ENCODE measurements at places on chromosomes 7 and 10.

- DNase-seq: peak; percentile 48
These were observed 61.3 kb upstream of the DNAAF5 start for GRCh38 chr7:664997-665735.

GRCh38 chr10:128169811-128170379, 43.7 kb upstream of the MKI67 start:
- DNase-seq: no peak

DNA sequence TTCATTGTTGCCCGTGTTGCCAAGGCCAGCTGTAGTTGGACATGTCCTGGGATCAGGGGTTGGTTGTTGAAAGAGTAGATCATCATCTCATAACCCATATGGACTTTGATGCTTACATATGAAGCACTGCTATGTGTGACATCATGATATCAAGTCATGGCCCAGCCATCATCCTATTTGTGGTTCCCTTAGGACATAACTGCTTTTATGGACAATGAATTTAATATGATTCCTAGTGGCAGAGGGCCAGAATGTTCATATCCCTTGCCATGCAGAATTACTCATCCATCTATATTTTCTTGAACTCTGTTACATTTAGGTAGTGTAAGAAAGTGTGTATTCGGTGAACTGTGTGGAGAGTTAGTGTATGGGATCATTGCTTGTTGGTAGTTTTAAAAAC, 343.9 kb upstream of the LRGUK start:
- no peak for DNase-seq

DNA sequence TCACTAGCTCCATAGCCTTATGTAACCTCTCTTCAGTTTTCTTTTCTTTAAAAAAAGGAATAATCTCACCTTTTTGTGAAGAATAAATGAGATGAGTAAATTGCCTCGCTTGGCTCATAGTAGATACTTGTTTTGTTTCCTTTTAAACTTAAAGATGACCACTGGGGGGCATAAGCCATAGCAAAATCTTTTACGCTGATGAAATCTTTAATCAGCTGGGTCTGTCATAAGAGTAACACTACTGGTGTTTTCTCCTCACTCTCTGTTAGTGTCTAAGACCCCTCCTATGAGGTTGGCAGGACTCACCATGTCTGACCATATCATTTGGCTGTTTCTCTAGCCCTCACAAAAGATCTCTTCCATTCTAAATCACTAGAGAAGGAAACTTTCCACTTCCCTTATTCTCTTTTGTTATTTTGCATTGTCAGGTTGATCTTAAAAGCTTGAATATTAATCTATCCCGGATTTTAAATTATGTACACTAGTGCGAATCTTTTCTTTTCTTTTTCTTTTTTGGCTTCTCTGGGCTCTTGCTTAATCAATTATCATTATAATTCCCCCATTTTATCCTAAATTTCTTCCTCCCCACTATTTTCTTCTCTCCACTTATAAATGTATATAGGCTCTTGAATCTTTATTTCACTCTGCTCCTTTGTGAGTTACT, 12.5 kb downstream of the STAG3 start:
- DNase-seq: no peak

DNA sequence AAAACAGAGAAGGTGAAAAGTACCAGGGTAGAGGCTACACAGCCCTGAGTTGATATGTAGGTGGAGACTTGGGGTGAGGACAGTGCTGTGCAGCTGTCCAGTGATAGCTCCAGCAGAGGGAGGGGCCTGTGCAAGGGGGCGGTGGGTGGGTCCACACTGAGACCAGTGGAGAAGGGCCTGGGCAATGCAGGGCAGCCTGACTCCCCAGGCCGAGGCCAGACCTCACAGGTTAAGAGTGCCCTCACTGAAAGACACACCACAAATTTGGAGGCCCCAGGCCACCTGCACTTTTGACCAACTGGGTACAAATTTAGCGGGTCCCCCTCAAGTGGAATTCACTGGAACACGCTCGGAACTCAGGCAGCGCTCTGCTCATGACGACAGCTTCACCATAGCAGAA, 6.7 kb upstream of the RASGEF1A start:
- no peak for DNase-seq

DNA sequence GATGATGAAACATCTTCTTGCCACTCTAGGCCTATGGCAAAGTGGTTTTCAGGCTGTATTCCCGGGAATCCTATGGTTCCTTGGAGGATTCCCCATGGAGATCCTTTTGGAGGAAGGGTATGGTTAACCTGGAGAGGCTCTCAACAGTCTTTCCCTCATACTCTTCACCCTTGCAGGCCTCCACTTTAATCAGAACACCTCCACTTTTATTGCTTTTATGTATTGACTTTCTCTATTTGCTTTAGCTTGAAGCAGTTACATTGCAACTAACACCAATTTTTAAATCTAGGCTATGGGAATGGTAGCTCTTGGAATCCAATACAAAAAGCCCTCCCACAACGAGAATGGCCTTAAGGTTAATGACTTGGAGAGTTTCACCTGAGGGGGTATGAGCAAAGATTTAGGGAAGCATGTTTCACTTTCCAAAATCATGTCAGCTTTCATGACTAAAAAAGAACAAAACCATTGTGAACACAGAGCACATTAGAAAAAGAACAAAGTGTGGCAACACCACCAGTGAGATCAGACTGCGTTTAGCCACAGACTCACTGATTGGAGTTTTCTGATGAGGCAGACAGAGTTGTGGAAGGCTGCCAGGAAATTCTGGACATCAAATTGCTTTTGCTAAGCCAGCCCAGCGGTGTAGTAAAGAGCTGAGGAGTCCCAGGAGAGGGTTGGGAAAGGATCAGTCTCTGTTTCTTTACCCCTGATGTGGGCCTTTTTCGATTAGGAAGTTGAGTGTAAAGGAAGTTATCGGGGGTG, 130.4 kb upstream of the BMPER start:
- no peak for DNase-seq

DNA sequence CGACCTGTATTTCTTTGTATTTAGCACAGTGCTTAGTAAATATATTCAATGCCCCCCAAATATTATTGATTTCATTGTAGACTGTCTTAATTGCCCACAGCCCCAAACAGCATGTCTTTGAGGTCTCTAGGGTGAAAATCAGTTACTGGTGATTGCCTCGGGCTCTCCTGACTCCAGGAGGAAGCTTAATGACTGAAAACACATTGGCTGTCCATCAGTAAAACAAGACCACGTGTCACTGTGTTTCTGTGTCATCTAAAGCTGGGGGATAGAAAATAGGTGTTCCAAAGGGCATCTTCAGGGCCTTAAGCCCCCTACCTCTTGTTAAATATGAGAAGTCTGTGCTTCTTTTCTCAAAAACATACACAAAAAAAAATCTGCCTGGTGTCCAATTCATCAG, 67.9 kb downstream of the CACNA2D1 start:
- no peak for DNase-seq

DNA sequence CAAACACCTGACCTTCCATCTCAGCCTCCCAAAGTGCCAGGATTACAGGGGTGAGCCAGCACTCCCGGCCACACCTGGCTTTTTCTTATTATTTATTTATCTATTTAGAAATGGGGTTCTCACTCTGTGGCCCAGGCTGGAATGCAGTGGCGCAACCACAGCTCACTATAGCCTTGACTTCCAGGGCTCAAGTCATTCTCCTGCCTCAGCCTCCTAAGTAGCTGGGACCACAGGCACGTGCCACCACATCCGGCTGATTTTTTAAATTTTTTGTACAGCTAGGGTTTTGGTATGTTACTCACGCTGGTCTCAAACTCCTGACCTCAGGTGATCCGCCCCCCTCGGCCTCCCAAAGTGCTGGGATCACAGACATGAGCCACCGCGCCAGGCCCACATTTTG, 56.9 kb upstream of the MYL10 start:
- DNase-seq: no peak

DNA sequence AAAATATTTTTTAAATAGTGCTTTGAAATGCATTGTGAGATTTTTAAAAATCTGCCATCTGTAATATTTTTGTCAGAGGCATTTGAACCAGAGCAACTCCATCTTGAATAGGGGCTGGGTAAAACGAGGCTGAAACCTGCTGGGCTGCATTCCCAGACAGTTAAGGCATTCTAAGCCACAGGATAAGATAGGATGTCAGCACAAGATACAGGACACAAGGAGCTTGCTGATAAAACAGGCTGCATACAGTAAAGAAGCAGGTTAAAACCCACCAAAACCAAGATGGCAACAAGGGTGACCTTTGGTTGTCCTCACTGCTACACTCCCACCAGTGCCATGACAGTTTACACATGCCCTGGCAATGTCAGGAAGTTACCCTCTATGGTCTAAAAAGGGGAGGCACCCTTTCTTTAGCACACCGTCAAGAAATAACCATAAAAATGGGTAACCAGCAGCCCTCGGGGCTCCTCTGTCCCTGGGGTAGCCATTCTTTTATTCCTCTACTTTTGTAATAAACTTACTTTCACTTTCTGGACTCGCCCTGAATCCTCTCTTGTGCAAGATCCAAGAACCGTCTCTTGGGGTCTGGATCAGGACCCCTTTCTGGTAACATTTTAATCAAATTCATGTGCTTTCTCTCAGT, 273.7 kb downstream of the SEMA3D start:
- DNase-seq: peak; percentile 51

DNA sequence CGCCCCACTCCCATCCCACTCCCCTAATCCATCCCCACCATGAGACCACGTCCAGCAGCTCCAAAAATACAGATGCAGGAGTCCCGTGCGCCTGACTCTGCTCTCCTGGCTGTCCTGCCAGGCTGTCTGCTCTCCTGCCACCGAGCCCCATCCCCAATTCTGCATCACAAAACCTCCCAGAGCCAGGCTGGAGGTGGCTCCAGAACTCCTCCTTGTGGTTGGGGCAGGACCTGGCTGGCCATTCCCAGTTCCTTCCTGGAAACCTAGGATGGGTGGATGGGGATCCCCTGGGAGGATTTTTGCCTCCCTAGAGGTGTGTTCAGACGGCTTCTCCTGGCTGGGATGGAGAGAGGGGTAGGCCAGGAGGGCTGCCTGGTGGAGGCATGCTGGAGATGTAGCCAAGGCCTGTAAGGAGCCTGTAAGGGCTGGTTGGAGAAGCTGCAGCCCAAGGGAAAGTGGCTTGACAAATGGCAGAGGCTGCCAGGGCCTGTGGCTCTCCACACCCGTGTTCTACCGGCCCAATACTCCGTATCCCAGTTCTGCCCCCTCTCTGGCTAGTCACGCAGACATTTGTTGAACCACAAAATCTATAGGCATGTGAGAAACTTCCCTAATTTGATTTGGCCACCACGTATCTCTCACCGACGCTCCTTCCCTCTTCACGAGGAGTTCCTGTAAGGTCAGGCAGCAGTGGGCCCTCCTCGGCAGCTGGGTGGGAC, 99.3 kb downstream of the ARHGAP22 start:
- DNase-seq: peak; percentile 73

- no peak for DNase-seq
These were observed 105.3 kb downstream of the OAT start for GRCh38 chr10:124313374-124313773.

DNA sequence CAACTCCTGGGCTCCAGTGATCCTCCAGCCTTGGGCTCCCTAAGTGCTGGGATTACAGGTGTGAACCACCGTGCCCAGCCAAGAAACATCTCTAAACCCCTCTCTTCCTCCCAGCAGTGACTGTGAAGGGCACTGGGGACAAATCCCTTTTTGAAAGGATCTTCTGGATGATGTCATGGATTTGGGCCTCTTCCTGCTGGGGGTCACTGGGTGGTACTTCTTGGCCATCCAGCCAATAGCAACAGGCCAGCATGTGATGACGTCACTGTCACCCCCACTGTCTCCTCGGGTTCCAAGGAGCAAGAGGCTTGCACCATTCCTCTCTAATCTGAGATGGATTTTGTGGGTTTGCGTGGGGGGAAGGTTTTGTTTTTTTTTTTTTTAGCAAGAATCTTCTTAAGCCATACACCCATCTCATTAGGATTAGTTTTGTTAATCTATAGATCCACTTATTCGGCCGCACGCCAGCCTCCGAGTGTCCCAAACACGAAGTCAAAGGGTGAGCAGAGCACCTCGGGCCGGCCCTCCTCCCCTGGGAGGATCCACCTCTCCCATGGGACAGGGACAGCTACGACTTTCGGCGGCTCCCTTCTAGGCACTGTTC, 29.4 kb upstream of the TNRC18 start:
- peak; percentile 66 for DNase-seq

- no peak for DNase-seq
These were observed 562.9 kb upstream of the ADARB2 start for GRCh38 chr10:2300231-2300630.

DNA sequence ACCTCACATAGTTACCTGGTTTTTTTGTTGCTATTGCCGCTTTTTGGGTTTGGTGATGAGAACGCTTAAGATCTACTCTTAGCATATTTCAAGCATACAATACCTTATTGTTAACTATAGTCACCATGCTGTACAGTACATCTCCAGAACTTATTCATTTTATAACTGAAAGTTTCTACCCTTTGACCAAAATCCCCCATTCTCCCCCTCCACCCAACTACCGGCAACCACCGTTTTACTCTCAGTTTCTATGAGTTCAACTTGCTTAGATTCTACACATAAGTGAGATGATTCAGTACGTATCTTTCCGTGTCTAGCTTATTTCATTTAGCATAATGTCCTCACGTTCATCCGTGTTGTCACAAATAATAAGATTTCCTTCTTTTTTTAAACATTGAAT, 86.7 kb upstream of the IL6 start:
- no peak for DNase-seq

DNA sequence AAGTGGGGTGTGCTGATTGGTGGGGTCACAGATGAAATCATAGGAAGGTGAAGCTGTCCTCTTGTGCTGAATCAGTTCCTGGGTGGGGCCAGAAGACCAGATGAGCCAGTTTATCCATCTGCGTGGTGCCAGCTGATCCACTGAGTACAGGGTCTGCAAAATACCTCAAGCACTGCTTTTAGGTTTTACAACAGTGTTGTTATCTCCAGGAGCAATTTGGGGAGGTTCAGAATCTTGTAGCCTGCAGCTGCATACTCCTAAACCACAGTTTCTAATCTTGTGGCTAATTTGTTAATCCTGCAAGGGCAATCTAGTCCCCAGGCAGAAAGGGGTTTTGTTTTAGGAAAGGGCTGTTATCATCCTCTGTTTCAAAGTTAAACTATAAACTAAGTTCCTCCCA, 17.0 kb upstream of the IFRD1 start:
- DNase-seq: no peak

DNA sequence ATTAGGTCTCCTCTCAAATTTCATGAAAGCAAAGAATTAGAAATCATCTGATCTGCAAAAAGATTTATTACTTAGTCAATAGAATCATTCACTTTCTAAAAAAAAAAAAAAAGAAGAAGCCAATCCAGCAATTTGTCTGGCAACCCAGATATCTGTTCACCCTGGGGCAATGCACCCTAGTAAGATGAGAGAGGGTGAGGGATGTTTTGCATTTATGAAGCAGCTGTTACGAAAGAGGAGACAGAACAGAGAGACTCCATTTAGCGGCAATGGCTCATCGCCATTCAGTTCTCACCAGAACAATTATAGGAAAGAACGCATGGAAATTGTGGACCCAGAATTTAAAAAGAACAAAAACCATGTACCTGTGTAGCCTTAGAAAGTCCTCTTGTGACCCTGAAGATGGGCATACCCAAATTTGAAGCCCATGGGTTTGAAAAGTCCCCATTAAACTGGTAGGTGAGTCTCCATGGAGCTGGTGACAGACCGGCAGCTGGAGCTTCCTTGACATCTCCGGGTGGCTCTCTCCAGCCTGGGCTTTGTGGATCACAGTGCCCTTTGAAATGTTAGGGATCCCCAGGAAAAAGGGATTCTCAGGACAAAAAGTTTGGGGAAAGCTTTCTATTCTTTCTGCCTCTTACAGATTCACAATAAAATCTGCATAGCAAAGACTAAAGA, 45.5 kb upstream of the CCDC3 start:
- no peak for DNase-seq
